ENCODE measurements at places on chromosomes 16 and 17.

DNA sequence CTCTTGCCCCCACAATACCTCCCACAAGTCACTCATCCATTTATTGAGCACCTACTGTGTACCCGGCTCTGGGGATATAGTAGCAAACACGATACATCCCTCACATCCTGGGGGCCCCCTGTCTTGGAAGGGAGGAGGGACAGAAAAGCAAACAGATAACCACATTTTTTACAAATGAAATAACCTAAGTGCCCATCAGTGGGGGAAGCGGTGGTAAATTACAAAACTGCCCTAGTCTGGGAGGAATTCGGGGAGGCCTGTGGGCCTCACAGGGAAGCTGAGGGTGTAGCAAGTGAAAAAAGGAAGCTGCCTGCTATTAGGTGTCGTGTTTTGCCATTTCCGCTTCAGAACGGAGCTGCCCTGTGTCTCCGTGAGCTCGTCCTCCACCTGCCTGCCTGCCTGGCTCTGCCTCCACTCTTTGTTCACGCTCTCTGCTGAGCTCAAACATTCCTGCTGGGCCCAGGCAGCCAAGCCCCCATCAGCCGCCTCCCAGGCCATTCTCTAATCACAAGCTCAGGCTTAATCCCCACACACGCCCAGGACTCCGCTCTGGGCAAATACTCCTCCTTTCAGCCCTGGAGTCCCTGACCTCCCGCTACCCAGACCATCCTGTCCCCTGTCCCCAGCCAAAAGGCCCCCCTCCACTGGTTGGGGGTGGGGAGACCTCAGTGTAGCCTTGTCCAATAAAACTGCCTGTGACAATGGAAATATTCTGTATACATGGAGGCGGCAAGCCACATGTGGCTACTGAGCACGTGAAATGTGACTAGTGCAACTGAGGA is 10.2 kb upstream of the SEC14L5 start:
- no peak for DNase-seq

DNA sequence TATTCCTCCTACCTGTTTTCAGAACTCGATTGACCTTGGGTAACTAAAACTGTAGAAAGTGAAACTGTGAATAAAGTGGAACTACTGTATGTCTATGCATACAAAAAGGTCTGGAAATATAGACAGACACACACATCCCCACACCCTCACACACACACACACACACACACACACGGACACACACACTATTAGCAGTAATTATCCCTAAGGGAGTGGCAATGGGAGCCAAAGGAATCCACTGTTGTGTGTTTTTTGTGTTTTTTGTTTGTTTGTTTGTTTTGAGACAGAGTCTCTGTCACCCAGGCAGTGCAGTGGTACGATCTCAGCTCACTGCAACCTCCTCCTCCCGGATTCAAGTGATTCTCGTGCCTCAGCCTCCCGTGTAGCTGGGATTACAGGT is 26.6 kb upstream of the SRCIN1 start:
- DNase-seq, result no peak

GRCh38 chr17:65900216-65900615 is 291.7 kb downstream of the CEP112 start:
- DNase-seq, result no peak

GRCh38 chr17:29619251-29619650 is 3.5 kb downstream of the CORO6 start:
- DNase-seq, result no peak

DNA sequence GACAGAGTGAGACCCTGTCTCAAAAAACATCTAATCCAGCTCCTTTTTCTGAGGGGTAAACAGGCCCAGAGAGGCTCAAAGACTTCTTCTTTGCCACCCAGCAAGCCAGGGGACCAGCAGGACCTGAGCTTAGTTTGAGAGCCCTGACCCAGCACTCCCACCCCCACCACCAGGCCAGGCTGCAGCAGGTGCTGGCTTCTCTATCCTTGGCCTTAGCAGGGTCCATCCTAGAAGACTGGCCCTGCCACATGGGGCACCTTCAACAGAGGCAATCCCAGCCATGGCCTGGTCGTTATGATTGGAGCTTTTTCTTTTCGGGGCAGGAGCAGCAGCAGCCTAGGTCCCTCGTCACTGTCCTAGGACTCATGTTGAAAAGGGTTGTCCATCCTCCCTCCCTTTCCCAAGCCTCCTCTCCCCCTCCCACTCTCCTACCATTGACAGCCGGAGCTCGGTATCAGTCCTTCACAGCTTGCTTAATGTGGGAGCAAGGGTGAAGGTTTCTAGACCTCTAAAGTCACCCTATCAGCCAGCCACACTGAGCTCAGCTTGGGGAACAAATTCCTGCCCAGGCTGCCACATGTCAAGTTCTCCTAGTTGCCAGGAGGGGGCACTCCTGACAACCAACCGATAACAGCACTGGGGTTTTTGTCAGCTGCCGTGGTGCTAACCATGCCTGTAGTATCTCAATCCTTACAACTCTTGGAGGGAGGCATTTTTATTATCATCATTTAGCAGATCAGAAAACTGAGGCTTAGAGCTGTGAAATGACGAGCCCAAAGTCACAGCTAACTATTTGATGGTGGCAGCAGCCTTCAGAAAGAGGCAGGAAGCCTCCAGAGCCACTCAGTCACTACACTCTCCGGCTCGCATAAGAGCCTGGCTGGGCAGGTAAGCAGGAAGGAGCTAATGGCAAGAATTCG is 11.2 kb downstream of the MRPL27 start:
- no peak for DNase-seq

DNA sequence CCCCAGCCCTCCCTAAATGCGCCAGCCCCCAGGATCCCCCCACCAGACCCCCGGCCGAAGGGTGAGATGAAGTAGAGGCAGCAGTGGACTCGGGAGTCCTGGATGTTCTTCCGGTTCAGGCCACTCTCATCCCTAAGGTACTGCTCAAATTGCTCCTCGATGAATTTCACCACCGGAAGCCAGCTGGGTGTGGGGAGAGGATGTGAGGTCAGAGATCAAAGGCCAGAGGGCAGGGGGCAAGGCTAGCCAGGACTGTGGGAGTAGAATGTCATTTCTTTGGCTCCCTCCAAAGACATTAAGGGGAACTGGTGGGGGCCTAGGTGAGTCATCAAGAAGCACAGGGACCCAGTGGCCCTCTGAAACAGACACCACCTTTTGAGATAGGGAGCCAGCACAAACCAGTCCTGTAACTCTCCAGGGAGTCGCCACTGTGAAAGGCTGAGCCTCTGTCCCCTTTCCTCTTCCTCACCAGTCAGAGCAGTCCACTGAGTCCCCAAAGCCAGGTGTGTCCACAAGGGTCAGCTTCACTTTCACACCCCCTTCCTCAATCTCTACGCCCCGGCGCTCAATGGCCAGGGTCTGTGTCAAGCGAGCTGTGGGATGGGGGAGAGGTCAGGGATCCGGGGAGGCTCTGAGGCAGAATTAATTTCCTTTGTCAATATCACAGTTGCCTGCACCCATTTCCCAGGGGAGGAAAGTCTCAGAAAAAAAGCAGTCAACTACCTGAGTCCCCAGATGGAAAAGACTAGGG is 895 bp downstream of the SEPTIN1 start:
- no peak for DNase-seq

DNA sequence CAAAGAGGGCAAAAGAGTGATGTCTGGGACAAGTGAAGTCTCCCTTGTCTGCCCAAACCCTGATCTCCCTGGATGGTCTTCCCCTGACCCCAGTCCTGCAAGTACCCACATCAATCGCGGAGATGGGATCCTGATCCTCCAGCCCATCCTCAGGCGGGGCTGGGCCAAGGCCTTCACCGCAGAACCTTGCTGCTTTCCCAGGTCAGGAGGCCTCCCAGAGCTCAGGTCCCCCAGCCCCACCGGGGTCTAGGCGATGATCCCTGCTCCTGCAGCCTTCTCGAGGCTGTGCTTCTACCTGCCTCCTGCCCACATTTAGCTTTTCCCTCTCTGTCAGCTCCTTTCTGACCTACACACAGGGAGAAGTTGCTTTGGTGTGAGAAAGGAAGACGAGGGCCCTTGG is 6.3 kb downstream of the SLC12A4 start:
- no peak for DNase-seq

GRCh38 chr17:46984341-46984740 is 5.3 kb upstream of the RPRML start:
- DNase-seq, result peak; percentile 20

DNA sequence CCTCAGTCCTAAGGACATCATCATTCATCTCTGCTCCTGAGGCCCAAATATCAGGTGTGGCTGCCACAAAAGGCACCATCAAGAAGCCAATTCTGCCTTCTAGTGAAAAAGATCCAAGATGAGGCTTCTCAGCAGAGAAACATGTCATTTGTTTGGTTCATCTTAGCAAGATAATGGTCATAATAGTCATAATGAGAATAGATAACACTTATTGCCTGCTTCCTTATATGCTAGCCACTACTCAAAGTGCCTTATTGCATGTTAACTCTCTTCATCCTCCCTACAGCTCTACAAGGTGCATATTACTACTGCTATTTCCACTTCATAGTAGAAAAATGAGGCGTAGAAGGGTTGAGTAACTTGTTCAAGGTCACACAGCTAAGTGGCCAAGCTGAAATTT is 45.0 kb upstream of the MRPS23 start:
- no peak for DNase-seq

- DNase-seq, result no peak
Observed at GRCh38 chr17:6106212-6106611, 36.0 kb downstream of the WSCD1 start.

DNA sequence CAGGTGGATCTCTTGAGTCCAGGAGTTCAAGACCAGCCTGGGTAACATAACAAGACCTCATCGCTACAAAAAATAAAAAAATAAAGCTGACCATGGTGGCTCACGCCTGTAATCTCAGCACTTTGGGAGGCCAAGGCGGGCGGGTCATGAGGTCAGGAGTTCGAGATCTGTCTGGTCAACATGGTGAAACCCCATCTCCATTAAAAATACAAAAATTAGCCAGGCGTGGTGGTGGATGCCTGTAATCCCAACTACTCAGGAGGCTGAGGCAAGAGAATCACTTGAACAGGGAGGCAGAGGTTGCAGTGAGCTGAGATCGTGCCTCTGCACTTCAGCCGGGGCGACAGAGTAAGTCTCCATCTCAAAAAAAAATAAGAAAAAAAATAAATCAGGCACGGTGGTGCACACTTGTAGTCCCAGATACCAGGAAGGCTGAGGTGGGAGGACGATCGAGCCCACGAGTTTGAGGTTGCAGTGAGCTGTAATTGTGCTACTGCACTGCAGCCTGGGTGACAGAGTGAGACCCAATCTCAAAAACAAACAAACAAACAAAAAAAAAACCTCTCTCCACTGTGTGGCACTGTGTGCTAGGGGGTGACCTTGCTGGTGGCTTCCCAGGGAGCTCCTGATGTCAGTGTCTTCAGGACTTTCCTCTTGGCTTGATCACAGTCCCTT is 19.8 kb upstream of the MAPK3 start:
- DNase-seq, result no peak

DNA sequence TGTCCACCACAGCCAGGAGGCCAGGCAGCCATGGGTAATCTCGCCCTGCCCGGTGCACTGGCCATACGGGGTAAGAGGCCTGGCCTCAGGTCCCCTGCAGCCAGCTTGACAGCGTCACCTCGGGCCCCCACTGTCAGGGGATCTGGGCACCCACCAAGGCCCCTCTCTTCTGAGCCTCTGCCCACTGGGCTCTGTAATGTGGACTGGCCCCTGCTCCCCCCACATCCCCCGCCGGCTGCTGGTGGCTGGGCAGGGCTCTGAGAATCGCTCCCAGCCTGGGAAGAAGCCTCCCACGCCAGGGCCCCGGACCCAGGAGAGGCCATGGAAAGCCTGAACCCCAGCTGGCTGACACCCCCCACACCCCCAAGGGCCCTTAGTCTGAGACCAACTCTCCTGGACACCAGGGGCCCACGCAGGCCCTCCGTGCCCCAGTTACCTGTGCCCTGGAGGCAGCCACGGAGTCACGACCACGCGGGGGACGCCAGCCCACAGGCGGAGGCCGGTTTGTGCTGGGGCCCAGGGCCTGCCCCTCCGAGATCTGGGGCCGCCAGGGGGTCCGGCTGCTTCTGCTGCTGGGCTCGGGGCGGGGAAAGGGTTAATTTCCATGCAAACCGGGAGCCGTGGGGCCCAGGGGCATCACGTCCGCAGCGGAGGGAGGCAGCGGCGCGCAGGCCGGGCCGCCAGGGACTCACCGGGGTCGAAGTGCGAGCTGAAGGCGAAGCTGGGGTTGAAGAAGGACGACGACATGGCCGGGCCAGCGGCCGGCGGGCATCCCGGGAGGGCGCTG is at the start of gene PVALEF:
Gene PVALEF, plus strand, starts transcription at position 262 of the 787 bp plus-strand sequence. CDS start 15,720 bp downstream, outside the sequence.
- DNase-seq, result no peak

GRCh38 chr17:57561072-57561861 is 183.8 kb downstream of the CCDC182 start:
- DNase-seq, result no peak

DNA sequence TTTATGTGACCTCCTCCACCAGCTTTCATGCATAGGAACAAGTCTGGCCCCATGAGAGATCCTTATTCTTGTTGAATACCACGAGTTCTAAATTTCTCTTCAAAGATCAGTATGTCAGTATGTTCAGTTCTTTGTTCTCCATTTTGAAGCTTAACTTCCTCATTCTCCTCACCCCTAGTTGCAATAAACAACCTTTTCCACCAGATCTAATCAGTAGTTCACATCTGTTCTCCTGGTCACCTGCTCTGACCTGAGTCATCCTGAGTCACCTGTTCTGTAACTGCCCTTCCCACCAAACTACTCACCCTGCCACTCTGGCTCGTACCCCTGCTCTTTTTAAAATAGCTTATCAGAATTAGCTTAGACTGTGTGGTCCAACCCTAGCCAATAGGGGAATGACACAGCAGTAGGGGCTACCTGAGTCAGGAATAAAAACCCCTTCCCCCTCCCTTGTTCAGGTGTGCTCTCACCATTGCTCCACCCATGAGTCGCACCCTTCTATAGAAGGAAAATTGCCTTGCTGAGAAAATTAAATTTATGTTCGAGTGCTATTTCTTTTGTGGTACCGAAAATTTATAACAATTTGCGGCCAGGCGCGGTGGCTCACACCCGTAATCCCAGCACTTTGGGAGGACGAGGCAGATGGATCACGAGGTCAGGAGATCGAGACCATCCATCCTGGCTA is 94.6 kb downstream of the EMP2 start:
- no peak for DNase-seq

DNA sequence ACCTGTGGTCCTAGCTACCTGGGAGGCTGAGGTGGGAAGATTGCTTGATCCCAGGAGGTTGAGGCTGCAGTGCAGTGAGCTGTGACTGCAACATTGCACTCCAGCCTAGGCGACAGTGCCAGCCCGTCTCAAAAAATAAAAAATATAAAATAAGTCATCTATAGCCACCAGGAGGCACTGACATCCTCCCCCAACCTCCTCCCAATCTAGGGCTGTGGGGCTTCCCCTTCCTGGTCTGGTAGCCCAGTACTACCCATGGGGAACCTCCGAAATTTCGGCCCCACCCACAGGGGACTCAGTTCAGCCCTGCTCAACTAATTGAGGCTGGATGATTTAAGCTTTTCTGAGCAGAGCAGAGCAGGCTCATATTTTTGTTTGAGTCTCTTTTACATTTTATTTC is 3.2 kb downstream of the ZSCAN10 start:
- no peak for DNase-seq

- DNase-seq, result no peak
Observed at GRCh38 chr16:12784076-12784475, 19.6 kb downstream of the CPPED1 start.

DNA sequence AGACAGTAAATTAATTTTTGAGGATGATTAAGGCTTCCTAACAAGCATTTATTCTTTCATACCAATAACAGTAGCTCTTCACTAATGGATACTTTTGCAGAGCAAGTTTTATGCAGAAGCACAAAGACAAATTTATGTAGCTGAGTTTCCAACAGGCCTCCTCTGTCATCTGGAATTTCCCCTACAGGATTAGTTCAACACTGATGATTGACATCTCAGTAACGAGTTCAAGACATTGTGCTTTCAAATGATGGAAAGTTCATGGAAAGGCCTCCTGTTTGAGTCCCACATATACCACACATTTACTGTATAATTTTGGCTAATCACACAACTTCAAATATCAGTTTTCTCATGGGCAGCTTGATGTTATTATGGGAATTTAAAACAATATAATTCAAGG is 40.6 kb downstream of the ABCA10 start:
- DNase-seq, result no peak
